Mesenteric fat pad (tissue), 1 donor: ENCODE measurements at places on chromosomes 12 and 14. TPM values are rescaled to one million over a fixed set of nuclear protein-coding genes. Genes with fewer than 3 reads are reported as not detected.
A peak's percentile ranks its signal among the peaks of the same experiment; 100 is the strongest.

DNA sequence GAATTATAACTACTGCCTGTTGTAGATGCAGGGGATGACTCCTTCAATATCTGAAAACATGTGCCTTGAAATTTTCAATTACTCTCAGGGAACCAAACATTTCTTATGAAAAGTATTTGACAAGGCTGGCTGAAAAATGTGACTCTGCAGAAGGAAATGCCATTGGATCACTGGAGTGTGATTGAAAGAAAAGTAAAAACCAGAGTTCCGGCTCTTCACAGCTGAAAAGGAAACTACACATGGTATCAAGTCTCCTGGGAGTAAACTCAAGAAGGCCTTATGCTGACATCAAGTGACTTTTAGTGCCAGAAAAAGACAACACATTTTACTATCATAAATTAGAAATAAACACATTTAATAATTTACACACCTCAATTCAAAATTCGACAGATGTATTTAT lies 693.0 kb downstream of the LRFN5 start:
- DNase-seq: no peak

- DNase-seq: no peak
Observed at GRCh38 chr12:69343357-69343756, 4.8 kb upstream of the LYZ start.

DNA sequence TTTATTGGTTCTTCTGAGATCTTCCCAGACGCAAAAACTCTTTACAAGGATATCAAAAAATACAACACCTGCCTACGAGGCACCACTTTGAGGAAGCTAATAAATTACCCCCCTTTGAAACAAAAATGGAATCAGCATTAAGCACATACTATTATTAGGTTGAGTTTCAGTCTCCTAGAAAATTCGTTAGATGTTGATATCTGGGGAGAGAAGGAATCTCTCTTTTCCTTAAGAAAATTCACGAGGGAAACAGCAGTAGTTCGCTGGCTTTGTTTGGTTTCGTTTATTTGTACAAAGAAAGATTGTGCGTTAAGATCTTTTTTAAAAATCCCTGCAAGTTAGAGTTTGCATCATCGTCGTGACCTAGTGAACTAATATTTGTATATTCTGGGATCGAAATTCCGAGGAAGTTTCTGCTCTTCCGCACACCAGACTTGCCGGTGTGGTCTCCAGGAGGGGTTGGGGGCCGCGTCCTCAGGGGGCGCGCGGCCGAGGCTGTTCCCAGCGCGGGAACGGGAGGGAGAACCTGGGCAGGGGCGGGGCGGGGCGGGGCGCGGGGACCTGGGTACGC lies 12.1 kb downstream of the NKX2-1 start:
- DNase-seq: no peak

- no peak for DNase-seq
Observed at GRCh38 chr14:63478010-63478409, 65.2 kb downstream of the PPP2R5E start.

- DNase-seq: no peak
Observed at GRCh38 chr12:105864316-105864715, 274.4 kb downstream of the NUAK1 start.

DNA sequence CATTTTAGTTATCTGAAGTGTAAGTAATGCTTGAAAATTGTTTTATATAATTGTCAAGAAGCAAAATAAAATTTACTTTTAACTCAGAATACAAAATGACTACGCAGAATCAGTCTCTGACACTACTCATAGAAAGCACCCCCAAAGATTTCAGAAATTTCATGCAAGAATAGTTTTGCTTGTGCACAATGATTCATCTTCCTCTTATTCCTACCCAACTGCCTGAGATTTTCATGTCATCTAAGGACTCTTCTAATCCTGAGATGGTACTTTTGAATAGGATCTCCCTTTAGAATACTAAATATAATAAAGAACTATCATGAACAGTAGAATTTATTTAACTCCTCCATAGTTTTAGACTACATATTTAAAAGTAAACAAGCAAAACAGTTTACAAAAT lies 485.3 kb upstream of the MGAT4C start:
- DNase-seq: no peak

DNA sequence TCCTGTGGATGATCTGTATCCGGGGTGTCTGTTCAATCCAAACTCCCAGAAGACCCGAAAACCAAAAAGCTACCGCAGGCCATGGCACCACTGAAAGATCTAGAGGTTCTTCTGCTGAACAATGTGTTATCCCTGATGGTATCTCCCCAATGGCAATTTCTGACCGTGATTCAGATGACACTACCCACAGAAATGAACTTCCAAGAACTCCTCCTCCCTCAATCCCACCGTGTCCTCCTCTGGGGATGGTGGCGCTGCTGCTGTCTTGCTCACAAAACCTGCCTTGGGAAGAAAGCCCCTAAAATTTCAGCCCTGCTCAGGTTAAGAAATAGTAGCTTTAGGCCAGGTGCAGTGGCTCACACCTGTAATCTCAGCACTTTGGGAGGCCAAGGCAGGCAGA lies 7.8 kb downstream of the CRACR2A start:
- no peak for DNase-seq

DNA sequence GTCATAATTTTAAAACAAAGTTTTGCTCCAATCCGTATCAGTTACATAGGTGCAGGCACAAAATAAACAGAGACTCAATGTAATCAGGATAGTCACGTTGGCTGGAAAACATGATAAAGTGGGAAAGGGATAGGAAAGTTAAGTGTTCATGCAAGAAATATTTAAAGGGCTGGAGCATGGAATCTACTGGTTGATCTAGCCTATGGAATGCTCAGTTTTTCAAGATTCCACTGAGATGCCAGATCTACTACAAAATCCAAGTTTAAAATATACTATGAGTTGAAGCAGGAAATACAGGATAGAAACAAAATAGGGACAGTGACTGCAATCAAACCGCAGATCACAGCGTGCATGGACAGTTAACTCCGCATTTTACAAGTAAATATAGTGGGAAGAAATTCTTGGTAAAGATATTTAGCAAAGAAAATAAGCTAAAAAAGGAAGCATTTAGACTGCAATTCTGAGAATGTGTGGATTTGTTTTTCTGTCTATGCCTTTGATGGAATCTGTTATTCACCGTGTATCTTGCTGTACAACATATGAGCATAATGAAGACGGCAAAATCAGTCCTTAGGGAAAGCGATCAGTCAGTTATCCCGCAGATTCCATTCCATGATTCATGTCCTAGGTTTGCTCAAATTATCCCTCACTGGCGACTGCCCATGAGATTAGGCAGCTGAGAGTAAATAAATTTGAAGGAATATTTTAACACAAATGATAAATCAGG lies 1044.3 kb downstream of the FLRT2 start:
- DNase-seq: no peak

DNA sequence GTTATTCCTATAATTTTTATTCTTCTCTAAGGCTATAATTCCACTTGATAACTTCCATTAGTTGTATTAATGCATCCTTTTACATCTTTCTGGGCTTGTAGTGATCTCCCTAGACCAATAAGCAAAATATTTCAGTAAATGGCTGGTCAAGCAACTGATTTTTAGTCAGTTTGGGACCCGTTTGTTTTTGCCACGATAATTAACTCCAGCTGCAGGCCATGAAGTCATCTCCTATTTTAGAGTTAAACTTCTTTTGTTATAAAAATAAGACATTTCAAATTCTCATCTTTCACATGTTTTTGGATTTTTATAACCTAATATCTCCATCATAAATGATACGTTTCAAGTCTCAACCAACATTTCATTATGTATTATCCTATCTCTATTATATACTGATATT lies 49.4 kb downstream of the MAGOHB start:
- no peak for DNase-seq

GRCh38 chr14:49582113-49582977 lies 3.8 kb downstream of the RPS29 start:
- DNase-seq: no peak

GRCh38 chr12:124578854-124579253 lies 11.4 kb upstream of the NCOR2 start:
- DNase-seq: no peak

- no peak for DNase-seq
Observed at GRCh38 chr12:45285717-45286116, 69.8 kb downstream of the ANO6 start.

DNA sequence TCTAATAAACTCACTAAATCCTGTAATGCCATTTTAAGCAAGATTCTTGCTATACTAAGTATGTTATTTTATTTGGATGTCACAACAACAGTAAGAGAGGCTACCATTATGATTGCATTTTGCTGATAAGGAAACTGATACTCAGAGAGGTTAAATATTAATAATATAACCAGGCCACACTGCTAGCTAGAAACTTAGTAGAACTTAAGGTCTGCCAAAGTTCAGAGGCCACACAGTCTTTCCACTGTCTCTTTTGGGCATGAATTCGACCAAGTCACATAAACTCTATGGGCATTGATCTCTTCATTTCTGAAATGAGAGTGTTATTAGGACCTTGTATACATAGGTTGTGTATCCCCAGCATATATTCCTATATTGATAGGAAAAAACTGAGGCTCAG lies 147.9 kb downstream of the SYNE2 start:
- DNase-seq: no peak

DNA sequence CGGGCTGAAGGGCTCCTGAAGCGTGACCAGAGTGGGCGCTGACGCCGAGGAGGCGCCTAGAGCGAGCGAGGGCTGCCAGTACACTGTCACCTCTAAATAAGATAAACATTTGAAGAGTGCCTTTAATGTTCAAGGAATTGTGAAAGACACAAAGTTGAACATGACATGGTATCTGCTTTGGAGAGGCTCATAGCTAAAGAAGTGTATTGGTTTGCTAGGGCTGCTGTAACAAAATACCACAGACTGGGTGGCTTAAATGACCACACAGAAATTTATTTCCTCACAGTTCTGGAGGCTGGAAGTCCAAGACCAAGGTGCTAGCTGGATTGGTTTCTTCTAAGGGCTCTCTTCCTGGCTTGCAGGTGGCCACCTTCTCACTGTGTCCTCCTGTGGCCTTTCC lies 33.7 kb upstream of the NUBPL start:
- no peak for DNase-seq

GRCh38 chr12:131690320-131690719 lies 20.6 kb upstream of the SFSWAP start:
- peak; percentile 59 for DNase-seq

GRCh38 chr12:169528-170370 lies 44.2 kb downstream of the SLC6A12 start:
- no peak for DNase-seq

GRCh38 chr12:62977418-62977817 lies 42.5 kb upstream of the PPM1H start:
- no peak for DNase-seq

GRCh38 chr12:87363497-87364084 lies 665.6 kb downstream of the C12orf50 start:
- DNase-seq: peak; percentile 72

TAC3 gene
- total RNA-seq: not detected

SOX5 gene
- 31.0 TPM for total RNA-seq

HOXC11 gene
- total RNA-seq: not detected

FGD6 gene
- total RNA-seq: 5.4 TPM

KITLG gene
- 9.6 TPM for total RNA-seq

ACOT4 gene
- 4.9 TPM for total RNA-seq

IL22 gene
- total RNA-seq: not detected

CYP46A1 gene
- total RNA-seq: 3.1 TPM

GXYLT1 gene
- 12.1 TPM for total RNA-seq

RPL41 gene
- 2,287 TPM for total RNA-seq

CINP gene
- total RNA-seq: 34.1 TPM

KRT80 gene
- not detected for total RNA-seq
